ENCODE measurements at places on chromosomes 3 and 15.

DNA sequence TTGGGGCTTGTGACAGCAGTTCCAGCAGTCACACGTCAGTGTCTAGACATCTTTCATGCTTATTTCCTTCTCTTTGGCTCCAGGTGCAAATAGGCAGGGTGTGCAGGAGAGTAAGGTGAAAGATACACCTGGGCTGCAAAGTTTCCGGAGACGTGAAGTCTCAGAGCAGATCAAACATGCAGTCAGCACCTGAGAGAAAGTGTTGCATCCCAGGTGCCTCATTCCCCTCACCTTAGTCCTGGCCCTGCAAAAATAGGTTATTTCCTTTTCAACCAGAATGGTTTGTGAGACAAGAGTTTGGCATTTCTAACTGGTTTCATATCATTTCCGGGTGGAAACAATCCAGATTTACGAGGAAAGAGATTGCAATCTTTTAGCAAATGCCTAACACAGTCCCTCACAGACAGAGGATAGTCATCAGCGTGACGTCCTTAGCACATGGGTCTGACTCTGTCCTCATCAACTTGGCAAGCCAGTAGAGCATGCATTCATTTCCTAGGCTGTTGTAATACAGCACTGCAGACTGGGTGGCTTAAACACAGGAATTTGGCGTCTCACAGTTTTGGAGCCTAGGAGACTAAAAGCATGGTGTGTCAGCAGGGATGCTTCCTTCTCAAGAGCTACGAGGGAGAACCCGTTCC lies 58.2 kb upstream of the ARRDC4 start:
- DNase-seq, result no peak

DNA sequence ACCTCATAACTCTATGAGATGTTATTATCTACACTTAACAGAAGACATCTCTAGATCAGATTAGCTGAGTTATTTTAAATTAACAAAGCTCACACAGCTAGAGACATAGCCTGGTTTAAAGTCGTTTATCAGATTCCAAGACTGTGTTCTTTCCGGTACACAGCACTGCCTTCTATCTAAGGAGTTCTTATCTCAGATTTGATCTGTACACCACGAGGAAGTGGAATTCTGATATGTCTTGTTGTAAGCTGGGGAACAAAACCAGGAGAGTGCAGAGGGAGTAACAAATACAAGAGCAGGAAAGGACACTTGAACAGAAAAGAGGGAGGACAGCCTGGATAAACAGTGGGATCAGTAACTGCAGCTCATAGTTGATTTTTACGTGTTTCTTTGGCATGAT lies 61.7 kb upstream of the KCNMB2 start:
- DNase-seq, result no peak

DNA sequence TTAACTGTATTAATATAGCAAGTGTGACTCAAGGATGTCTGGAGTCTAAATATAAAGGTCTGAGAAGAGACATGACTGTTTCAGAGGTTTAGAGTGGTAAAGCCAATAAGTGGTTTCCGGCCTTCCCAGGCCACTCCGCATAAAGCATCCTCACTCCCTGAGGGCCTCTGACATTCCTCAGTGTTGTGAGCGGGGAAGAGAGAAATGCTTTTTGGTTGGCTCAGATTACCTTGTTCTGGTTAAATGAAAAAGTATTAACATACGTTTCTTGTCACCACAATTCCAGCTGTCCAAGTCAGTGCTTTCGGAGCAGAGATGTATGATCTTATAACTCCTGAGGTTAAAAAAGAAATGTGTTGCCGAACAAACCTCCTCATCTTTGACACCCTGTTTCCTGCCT lies 103.8 kb downstream of the RBMS3 start:
- DNase-seq, result no peak

DNA sequence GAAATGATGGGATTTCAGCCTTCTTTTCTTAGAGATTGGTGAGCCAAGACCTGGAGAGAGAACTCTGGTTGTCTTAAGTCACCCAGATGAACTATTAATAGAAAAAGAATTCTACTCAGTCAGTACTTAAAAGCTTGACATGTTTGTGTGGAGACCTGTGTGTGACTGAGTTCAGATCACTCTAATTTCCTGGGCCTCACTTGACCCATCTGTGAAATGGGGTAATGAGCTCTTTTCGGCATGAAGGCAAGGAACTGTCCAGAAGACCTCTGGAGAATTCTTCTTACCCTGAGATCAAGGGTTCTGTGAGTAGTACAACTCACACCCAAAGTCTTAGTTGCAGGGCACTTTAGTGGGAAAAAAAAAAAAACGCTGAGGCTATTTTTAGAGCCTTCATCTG lies 92.9 kb downstream of the LPP start:
- no peak for DNase-seq

- no peak for DNase-seq
These were observed at the start of the genes FOXL2 and FOXL2NB for GRCh38 chr3:138946663-138947494. Gene FOXL2 (minus strand): TSS chr3:138947137. CDS start chr3:138946722, 415 bp downstream. Gene FOXL2NB (plus strand): TSS chr3:138947217. CDS start chr3:138947365, 148 bp downstream.

- DNase-seq, result no peak
These were observed 29.1 kb downstream of the ANKRD28 start for GRCh38 chr3:15768421-15769255.

GRCh38 chr3:5186089-5186857 lies 1.2 kb upstream of the EDEM1 start:
- no peak for DNase-seq

- DNase-seq, result no peak
These were observed 125.6 kb downstream of the PLOD2 start for GRCh38 chr3:146035366-146035765.

DNA sequence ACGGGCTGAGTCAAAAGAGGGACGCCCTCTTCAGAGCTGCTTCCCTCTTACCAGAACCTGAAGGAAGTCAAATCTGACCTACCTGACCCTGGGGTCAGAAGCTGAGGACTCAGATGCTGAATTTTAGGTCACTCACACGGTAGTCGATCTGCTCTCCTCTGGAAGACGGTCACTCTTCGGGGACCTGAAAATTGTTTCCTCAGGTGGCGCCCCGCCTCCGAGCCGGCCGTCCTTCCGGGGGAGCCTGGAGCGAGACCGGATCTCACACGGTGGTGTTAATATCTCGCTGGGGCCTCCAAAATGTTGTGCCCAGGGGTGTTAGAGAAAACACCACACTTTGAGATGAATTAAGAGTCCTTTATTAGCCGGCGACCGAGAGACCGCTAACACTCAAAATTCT lies 737.2 kb downstream of the SI start:
- DNase-seq, result no peak

GRCh38 chr15:45129651-45130129 lies at the start of the genes DUOX1 and DUOXA1:
Gene DUOX1 (plus strand): TSS chr15:45129994. CDS start chr15:45131967, 1,973 bp downstream.
Gene DUOXA1 (minus strand): TSS chr15:45129879. CDS start chr15:45123014, 6,865 bp downstream.
- no peak for DNase-seq

GRCh38 chr3:135871311-135871710 lies 94.2 kb upstream of the PPP2R3A start:
- no peak for DNase-seq

DNA sequence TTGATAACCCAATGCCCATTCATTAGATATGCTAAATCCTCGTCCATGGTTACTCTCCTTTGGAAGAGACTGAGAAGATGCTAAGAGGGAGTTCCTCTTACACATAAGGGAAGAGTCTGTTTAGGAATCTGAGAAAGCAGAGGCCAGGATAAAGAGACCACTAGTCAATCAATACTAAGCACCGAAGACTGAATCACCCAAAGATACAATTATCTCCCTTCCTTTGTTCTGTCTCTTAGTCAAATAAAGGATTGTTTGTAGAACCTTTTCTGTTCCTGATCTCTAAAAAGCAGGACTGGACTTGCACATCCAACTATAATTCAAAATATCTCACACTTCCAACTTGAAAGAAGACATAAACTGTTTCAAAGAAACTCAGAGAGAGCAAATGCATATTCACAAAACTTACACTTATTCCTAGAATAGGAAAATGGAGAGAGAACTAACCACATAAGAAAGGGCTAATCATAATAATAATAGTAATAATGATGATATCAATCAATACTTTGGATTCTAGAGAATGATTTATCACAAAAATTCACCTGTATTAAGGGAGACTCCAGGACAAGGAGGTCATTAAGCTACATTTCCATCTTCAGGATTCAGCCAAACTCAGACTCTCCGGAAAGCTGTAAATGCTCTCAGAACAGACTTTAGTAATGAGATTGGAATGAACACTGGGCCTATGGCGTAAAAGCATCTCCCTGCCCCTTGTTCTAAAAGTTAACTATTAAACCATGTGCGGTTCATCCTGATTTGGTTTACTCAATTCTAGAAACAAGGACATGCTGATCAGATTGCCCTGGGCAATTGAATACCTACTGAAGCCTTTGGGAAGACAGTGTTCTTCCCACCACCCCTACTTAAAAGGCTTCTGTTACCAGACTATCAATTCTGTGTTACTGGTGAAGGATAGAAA lies 401.5 kb downstream of the ZBTB20 start:
- no peak for DNase-seq

DNA sequence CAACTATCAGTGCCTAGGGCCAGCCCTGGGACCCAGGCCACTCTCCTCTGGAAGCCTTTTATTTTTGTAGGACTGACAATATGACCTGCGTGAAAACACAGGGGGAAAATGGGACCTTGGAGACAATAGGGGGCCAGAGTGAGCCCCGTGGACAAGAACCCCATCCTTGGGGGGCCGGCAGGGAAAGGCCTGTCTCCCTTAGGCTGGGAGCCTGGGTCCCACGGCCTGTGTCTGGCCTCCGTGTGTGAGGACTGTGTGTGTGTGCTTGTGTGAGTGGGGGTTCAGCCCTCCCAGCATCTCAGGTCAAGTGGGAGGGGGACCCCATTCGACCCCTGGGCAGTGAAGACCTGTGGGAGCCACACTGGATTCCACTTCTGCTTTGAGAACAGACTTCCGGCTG lies 53.3 kb downstream of the EXOG start:
- DNase-seq, result no peak

GRCh38 chr3:153169793-153170383 lies 7.9 kb downstream of the RAP2B start:
- no peak for DNase-seq

DNA sequence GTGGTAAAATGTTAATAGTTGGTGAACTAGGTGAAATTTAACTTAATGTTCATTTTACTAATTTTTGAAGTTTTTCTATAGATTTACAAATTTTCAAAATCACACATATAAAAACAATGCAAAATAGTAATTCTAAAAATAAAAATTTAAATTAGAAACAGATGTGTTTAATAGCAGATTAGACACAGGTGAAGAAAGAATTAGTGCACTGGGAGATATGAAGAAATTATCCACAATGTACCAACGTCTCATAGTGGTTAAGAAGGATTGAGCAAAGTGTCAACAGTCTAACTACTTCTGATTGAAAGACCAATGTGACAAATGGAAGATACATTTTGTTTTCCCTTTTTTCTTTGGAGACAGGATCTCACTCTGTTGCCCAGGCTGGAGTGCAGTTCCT lies 26.5 kb downstream of the SPG11 start:
- no peak for DNase-seq

GRCh38 chr3:175965036-175965435 lies 1105.9 kb downstream of the NAALADL2 start:
- DNase-seq, result no peak

GRCh38 chr3:150220799-150221198 lies 187.3 kb upstream of the TSC22D2 start:
- no peak for DNase-seq

DNA sequence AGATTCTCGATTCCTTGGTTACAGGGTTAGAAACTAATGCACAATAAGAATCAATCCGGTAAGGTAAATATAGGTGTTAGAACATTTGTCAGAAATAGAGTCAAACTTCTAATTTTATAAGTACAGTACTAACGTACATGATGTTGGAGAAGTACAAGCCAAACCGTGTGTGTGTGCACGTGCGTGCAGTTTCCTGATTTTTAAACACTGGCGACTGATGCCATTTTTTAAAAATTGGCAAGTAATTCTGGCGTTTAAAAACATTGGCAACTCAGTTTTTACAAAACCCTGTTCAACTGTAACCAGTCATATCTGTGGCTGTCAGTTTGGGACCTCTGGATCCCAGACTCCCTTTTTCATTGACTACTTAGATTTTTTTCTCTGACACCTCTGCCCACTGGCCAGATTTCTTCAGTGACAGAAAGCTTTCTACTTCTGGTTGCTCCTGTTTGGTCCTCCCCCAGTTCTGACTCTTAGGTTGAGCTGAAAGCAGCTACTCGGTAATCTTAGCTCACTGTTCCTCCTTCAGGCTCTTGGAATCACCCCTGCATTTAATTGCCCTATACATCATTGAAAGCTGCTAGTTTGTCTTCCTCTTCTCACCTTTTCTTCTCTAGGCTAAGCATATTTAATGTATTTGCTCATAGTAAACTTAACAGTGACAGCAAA lies 843 bp downstream of the ATG7 start:
- DNase-seq, result no peak

GRCh38 chr15:101213147-101213546 lies 38.7 kb downstream of the CHSY1 start:
- DNase-seq, result no peak

GRCh38 chr15:89912145-89912673 lies 543 bp downstream of the ARPIN start:
- DNase-seq, result no peak

DNA sequence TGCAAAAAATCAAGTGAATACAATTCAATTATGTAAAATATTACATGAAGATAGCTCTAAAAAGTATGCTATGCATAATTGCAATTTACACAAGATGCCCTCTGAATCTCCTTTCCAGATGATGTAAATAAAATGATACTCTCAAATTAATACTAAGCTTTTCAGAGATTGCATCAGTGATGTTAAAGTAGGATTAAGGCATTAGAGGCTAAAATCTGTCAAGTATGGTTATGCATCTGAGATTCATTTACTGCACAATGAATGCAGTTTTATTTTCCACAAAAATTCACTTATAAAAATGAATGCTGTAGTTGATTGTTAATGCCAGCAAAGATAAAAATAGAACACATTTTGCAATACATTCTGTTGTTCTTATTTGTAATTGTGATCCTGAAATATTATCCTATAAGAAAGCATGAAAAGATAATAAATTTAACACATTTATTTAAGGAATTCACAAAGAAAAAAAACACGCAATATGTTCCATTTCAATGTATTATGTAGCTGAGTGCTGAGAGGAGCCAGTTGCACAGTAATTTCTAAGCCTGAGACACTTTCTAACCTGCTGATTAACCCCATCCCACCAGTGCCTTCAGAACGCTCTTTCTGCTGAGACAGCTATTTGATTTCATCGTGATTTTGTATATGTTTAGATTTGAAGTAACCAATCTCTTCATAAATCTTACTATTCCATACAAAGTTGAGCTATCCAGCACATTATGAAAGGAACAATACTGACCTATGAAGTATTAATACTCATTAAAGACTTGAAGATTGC lies 224.4 kb downstream of the CADM2 start:
- DNase-seq, result no peak

GRCh38 chr3:157075693-157076420 lies 84.1 kb downstream of the CCNL1 start:
- DNase-seq, result no peak

DNA sequence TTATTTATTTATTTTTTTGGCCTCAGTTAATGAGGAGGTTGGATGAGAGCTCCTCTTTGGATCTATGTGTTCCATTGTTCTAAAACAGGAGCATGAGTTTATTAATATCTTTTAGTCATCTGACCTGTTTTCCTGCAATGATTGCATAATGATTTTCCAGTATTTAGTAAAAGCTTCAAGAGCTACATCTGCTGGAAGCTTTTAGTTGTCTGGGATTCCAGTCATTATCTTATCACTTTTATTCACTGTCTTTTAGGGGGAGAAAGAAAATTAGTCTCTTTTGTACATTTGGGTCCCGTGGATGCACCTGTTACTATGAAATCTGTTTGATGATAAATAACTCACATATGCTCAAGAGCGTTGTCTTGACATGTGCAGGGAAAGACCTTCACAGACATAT lies 1270.0 kb downstream of the ROBO1 start:
- no peak for DNase-seq

GRCh38 chr3:23859012-23859743 lies 53.4 kb downstream of the UBE2E1 start:
- no peak for DNase-seq
